ENCODE measurements at places on chromosomes 3 and 15.

DNA sequence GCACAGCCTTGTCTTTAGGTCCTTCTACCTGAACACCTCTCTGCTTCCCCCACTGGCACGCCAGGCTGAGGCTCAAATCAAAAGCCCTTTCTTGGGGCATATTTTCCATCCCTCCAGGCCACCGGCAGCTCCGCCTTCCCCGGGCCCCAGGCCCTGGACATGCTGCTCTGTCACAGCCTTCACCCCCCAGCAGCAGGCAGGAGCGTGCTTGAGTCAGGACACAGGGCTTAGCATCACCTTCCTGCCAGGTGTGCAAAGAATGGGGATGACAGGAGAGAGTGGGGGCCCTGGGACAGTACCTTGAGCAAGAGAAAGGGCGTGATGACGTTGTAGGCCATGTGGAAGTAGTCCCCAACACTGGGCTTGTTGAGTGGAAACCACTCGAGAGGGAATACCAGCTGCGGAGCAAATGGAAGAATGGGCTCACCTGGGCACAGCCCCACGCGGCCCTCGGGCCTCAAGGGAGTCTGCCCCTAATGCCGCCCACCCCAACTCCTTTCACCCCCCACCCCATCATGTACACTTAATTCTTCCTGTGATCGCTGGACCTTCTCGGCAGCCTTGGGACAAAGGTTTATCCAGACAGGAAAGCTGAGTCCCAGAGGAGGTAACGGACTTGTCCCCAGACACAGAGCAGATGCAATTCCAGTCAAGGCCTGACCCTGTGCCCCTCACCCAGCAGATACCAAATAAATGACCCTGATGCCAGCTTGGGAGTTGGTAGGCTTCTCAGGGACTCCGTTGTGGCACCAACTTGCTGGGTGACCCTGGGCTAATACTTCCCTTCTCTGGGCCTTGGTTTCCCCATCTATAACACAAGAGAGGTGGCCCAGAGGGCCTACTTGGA is 9.1 kb upstream of the CALML4 start:
- no peak for DNase-seq

DNA sequence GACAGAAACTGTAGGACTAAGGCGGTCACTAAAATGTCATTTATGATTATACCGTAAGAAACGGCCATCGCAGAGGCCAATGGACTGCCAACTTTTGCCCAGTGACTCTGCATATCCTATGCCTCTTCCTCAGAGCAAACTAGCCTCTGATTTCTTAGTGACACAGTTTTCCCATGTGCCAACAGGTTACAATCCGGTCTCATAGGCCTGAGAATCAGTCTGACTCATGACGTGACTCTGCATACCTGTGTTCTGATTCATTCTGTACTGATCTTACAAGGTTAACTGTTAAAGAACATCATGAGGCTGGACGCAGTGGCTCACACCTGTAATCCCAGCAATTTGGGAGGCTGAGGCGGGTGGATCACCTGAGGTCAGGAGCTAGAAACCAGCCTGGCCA is 17.8 kb downstream of the RUBCN start:
- no peak for DNase-seq

- no peak for DNase-seq
Observed at GRCh38 chr3:137329594-137329993, 371.8 kb downstream of the IL20RB start.

DNA sequence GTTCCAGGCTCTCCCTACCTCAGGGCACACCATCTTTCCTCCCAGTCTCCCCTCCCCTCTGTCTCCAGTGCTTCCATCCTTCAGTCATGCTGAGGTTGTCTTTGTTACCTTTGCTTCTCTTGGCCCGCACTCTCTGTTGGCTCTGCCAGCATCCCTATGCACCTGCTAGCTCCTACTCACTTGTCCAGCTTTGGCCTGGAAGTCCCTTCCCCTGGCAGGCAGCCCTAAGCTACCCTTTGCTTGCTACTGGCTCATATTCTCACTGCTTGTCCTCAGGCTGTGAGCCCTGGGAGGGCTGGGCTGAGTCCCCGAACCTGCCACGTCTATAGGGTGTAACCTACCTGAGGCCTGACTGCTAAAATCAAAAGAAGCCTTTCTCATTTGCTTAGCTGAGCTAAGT is 122.7 kb downstream of the PGPEP1L start:
- no peak for DNase-seq

DNA sequence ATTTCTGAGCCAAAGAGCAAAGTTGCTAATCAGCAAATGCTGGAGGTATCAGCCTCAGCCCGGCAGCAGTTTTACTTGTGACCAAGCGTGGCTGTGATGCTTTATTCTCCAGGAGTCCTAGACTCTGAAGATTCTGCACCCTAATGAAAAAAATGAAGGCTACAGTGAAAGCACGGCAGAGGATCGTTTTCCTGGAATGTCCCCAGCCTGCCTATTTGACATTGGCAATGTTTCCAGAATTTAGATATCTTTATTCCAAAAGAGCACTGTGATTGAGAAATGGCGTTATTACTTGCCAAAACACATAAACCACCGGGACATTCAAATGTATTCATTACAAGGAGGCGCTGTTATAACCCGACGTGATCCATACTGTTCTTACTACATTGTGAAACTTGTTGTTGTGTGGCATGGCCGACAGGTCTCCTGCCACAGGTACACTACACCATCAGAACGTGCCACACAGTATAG is 263.8 kb downstream of the SLCO3A1 start:
- DNase-seq = no peak

GRCh38 chr15:38401106-38401505 is 52.8 kb upstream of the FAM98B start:
- DNase-seq = no peak

- no peak for DNase-seq
Observed at GRCh38 chr3:157695586-157695985, 192.4 kb upstream of the VEPH1 start.

- DNase-seq = no peak
Observed at GRCh38 chr15:36511594-36511993, 67.8 kb upstream of the CDIN1 start.

- no peak for DNase-seq
Observed at GRCh38 chr3:152713989-152714388, 120.9 kb upstream of the P2RY1 start.

DNA sequence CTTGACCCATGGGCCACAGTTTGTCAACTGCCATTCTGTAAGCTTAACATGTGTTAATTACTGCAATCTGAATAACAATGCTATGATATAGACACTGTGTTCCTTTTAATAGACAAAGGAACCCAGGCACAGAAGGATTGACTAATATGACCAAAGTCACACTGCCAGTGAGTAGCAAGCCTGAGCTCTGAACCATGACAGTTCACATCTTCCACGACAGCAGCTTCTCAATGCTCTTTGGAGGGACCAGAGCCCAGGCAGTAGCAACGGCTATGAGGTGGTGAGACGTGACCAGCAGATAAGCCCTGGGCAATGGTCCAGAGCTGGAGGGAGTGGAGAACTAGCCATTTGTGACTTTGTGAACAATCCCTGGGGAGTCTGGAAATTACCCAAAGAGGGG is 19.4 kb downstream of the CA12 start:
- no peak for DNase-seq

DNA sequence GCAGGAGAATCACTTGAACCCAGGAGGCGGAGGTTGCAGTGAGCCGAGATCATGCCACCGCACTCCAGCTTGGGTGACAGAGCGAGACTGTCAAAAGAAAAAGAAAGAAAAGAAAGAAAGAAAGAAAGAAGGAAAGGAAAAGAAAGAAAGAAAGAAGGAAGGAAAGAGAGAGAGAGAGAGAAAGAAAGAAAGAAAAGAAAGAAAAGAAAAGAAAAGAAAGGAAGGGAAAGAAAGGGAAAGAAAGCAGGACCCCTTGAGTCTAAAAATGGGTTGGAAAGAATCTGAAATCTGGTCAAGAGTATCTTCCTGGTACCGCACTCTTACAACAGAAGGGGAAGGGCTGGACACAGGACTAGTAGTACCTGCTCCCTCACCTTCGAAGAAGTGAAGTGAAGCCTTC is 19.6 kb downstream of the CRYGS start:
- DNase-seq = no peak
